ENCODE measurements at places on chromosomes 6 and 20.

GRCh38 chr20:61024390-61024789, 227.7 kb upstream of the CDH4 start:
- no peaks in the 10 kb centered on the region for H3K36me3 ChIP-seq
- H3K4me3 ChIP-seq = no peak overlapping the region
- H3K4me1 ChIP-seq = peaks cover 10% of the 10 kb centered on the region
- no peaks in the 10 kb centered on the region for H3K27me3 ChIP-seq

DNA sequence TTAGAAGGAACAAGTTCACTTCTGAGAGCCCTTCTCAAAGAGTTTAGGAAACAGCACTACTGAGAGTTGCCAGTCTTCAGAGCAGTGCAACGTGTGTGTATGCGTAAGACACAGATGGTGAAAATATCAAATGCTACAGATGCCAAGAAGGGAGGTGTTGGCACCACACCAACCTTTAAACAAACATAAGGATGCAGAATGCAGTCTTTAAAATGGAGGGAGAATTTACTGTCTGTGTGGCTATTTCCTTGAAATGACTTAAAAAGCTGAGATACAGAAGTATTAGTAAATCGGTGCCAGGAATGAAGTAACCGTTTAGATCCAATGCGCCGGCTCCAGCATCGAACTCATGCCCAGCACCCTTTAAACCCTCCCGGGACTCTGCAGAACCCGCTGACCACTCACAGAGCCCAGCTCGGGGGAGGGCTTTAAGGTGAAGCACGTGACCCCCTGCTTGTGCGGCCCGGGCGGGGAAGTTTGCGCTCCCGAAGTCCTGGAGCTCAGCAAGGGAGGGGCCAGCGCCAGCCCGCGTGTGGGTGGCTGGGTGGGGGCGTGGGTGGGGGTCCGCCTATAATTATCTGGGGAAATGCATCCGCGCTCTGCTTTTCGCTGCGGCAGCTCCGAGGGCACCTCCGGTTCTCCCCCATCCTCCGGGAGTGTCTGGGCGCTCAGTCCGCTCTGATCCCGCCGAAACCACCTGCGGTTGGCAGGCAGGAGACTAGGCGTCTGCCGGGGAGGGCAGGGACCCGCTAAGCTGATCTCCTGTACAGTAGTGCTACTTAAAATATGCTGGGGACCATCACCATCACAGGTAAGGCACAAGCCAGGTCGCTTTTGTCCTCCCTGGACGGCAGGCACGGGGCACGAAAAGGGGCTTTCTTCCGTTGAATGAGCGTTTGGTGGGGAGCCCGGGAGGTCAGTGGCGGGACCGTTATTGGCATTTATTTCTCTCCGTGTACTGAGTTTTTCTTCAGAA, 66.0 kb downstream of the ZBTB2 start:
- DNase-seq = peak; percentile 8
- H3K4me1 ChIP-seq = peaks cover 9% of the 10 kb centered on the region
- H3K27me3 ChIP-seq = peaks cover 6% of the 10 kb centered on the region

DNA sequence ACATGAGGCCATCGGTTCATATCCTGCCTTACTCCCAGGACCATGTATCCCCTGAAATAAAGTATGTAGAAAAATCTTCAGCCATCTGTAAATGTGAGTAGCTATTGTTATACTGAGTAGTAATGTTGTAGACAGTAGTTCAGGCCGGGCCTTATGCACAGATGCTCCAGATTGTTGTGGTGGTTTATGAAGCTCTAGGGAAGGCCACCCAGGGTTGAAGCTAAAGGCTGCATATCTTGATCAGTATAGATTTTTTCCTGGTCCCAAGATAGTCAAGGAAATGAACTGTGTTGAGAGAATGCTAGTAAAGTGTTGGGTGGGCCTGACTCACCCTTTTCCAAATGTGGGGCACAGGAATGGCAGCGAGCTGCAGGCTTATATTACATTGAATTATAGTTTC, 81.4 kb downstream of the FNDC1 start:
- no peaks in the 10 kb centered on the region for H3K27me3 ChIP-seq
- H3K36me3 ChIP-seq = no peaks in the 10 kb centered on the region
- DNase-seq = no peak
- H3K27ac ChIP-seq = no peak overlapping the region
- H3K4me3 ChIP-seq = no peak overlapping the region

- H3K27ac ChIP-seq = no peak overlapping the region
- no peaks in the 10 kb centered on the region for H3K27me3 ChIP-seq
- peaks cover 32% of the 10 kb centered on the region for H3K4me1 ChIP-seq
- no peak for DNase-seq
- H3K4me3 ChIP-seq = no peak overlapping the region
Measured at GRCh38 chr20:25580711-25581110, 4.6 kb downstream of the NINL start.

DNA sequence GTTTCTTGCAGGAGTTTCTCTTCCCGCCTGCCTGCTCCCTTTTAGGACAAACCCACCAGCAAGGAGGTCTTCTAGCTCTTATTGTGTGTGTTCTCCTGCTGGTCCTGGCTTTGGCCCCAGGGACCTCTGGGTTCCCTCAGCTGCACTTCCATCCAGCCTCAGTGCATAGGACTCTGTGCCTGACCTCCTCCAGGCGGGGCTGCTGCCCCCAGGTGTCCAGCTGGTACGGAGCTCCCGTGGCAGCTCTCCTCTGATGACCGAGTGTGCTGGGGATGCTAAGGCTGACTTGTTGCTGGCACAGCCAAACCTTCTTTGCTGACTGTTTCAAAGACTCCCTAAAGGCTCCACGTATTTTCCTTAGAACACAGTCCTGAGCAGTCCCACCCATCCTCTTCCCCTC, 167.6 kb upstream of the PROKR2 start:
- no peak overlapping the region for H3K27ac ChIP-seq
- DNase-seq = no peak
- no peak overlapping the region for H3K4me3 ChIP-seq
- peaks cover 23% of the 10 kb centered on the region for H3K27me3 ChIP-seq

DNA sequence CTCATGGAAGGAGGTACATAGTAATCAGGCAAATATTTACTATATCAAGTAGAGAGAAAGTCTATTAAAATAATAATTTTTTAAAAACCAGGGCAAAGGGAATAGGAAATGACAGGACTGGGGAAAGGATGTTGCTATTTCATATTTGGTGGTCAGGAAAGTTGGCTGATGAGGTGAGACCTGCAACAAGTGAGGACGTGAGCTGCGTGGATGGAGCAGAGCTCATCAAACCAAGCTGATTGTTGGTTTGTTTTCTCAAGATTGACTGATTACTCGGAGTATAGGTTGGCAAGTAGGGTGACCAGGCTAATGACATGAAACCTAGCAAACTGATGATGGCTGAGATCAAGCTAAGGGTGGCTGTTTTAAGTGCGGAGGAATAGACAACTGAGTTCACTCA, 6.0 kb downstream of the GJA1 start:
- H3K4me1 ChIP-seq = no peaks in the 10 kb centered on the region
- no peak overlapping the region for H3K4me3 ChIP-seq
- no peaks in the 10 kb centered on the region for H3K27me3 ChIP-seq
- no peak for DNase-seq

DNA sequence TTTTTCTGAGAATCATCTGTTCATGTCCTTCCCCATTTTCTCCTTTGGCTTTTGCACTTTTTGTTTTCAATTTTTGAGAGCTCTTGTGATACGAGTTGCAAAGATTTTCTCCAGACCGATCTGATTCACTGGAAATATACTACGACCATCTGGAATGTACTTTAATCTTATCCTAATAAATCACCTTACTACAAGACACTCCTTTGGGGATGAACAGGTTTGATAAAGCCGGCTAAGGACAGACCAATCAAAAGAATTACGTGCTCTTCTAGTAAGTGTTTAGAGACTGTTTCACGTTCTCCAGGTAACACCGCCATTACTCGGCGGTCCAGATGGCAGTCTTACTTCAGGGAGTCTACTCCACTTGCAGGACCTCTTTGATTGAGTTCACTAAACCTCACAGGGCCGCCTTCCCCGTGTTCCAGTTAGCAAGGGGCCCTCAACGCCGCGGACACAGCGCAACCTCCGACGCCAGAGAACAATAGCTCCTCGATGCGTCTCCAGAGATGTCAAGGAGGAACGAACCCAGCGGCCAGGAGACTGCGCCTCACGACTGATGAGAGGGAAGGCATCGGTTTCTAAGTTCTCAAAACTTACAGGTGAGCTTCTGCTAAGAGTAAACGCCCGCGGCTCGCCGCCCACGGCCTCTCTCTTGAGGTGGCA, 920 bp upstream of the WTAP start:
- H3K36me3 ChIP-seq = peaks cover 35% of the 10 kb centered on the region
- H3K4me1 ChIP-seq = peaks cover 51% of the 10 kb centered on the region
- no peak for DNase-seq
- H3K27ac ChIP-seq = peak overlapping the region; percentile 100
- H3K4me3 ChIP-seq = peak overlapping the region; percentile 72
- no peaks in the 10 kb centered on the region for H3K27me3 ChIP-seq

DNA sequence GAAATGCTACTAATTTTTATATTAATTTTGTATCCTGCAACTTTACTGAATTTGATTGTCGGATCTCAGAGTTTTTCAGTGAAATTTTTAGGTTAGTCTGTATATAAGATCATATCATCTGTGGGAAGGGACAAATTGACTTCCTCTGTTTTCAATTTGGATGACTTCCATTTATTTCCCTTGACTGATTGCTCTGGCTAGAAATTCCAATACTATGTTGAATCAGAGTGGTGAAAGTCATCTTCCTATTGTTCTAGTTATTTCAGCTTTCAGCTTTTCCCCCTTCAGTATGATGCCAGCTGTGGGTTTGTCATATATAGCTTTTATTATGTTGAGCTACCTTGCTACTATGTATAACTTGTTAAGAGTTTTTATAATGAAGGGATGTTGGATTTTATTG, 771.2 kb downstream of the KIF16B start:
- no peaks in the 10 kb centered on the region for H3K27me3 ChIP-seq
- no peaks in the 10 kb centered on the region for H3K4me1 ChIP-seq
- no peaks in the 10 kb centered on the region for H3K36me3 ChIP-seq

GRCh38 chr6:87322304-87323212, at the start of gene SMIM8:
SMIM8 (plus strand) TSS chr6:87322588; CDS start chr6:87337032, 14,444 bp downstream.
- peak; percentile 83 for DNase-seq
- H3K27ac ChIP-seq = peak within 1 kb of the TSS; percentile 73
- H3K27me3 ChIP-seq = no peaks in the 10 kb centered on the region
- peaks cover 16% of the 10 kb centered on the region for H3K4me1 ChIP-seq
- peak within 1 kb of the TSS; percentile 65 for H3K4me3 ChIP-seq

GRCh38 chr6:127618729-127619128, 41.8 kb downstream of the C6orf58 start:
- H3K36me3 ChIP-seq = no peaks in the 10 kb centered on the region
- H3K27ac ChIP-seq = no peak overlapping the region
- no peak for DNase-seq
- H3K4me1 ChIP-seq = no peaks in the 10 kb centered on the region
- no peak overlapping the region for H3K4me3 ChIP-seq
- H3K27me3 ChIP-seq = no peaks in the 10 kb centered on the region

DNA sequence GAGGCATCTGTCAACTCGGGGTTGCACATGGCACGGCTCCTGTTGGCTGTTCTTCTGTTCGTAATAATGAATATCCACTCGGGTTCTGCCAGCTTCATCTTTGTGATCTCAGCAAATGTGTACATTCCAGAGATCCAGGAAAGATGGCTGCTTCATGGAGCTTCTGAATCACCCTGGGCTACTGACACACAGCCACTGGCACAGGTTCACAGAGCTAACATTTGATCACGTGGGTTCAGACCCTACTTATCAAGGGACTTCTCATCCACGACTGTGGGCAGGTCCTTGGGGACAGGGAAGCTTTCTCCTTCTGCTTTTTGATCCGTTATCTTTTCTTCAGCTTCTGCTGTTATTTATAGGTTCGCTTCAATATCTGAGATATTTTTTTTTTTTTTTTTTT, 18.1 kb downstream of the PPP1R3G start:
- H3K27me3 ChIP-seq = no peaks in the 10 kb centered on the region
- no peak overlapping the region for H3K27ac ChIP-seq
- peaks cover 9% of the 10 kb centered on the region for H3K4me1 ChIP-seq
- H3K4me3 ChIP-seq = no peak overlapping the region
- no peak for DNase-seq
- no peaks in the 10 kb centered on the region for H3K36me3 ChIP-seq

GRCh38 chr20:44796311-44796710, 14.0 kb downstream of the RIMS4 start:
- no peaks in the 10 kb centered on the region for H3K4me1 ChIP-seq
- H3K4me3 ChIP-seq = no peak overlapping the region
- H3K27ac ChIP-seq = no peak overlapping the region
- peaks cover 22% of the 10 kb centered on the region for H3K27me3 ChIP-seq
- no peak for DNase-seq
- H3K36me3 ChIP-seq = no peaks in the 10 kb centered on the region

DNA sequence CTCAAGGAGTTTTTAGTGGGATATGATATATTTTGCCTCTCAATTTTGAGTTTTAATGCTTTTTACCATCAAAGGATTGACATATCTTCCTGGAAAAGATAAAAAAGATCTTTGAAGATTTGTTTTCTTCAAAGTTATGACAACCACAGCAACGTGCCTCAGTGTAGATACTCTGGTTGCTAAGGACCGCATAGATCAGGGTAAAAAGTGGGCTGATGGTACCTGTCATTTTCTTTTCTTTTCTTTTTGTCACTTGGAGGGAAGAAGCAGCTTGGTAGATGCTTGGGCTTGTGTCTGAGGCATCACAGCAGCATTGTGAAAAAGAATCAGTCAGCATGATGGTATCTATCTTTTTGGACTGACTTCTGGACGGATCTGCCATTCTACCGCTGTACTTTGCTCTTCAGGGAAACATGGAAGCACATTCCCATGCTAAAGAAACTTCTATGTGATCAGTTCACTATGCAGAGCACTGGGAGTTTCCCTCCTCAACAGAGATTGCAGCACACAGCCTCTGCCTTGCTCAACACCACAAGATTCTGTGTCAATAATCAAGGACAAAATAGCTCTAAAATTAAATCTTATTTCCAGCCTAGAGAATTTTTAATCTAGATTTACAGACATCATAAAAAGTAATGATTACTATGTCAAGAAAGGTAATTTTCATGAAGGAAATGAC, 54.8 kb upstream of the SGK1 start:
- no peak for DNase-seq
- no peak overlapping the region for H3K27ac ChIP-seq
- H3K4me1 ChIP-seq = peaks cover 21% of the 10 kb centered on the region

DNA sequence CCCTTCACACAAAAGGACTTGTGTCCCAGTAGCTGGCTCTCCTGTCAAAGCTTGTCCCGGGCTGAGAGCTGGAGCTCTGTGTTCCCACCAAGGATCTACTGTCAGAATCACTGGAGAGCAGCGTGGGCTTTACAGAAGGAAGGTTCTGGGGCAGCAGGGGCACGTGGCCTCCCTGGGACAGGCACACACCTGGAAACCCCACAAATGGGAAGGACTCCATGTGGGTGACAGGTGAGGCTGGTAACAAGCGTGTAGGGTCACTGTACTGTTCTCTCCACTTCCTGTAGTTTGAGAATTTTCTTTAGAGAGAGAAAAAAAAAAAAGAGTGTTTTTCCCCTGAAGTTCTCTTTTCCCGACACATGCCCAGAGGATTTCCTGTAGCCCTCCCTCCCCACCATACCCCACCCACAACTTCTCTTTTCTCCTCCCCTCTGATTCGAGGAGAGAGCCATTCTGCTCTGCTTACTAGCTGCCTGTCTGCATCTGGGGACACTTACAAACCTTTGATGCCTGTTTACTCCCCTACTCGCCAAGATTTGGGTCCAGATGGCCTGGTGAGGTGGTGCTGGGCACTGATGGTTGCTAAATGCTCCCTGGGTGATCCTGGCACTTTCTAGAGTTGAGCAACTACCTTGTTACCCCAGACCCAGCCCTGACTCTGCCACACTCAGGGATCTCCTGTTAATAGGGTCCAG, 84.1 kb upstream of the SIRPA start:
- H3K4me3 ChIP-seq = no peak overlapping the region
- peaks cover 11% of the 10 kb centered on the region for H3K4me1 ChIP-seq
- peaks cover 26% of the 10 kb centered on the region for H3K27me3 ChIP-seq
- DNase-seq = no peak

All from DND-41 (cell line).